ENCODE measurements at places on chromosomes 7 and 10. TPM values are rescaled to one million over a fixed set of nuclear protein-coding genes. Genes with fewer than 3 reads are reported as not detected.
A peak's percentile ranks its signal among the peaks of the same experiment; 100 is the strongest.

DNA sequence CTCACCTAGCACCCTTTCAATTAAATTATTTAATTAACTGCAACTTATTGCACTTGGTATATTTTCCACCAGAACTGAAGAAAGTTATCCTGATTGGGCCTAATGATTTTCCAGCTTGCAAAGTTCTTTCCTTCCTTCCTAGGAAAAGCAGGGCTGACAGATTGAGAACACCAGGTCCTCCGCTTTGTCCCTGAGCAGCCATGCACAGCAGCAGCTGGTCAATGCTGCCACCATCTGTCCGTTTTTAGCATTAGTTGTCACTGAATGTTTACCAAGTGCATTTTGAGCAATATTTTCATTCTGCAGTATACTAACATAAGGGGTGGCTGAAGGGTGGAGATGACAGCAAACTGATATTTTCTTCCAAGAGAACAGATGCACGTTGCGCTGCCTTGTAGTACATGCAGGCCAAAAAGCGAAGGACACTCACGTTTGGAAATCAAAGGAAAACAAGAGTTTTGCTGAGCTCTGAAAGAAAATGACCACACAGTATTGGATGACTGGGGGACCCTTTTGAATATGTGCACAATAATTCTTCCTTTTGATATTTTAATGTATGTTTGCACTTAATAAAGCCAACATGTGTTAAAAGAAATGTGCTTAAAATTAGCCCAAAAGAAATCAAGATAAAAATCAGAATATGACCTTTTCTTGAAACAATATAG lies 248.8 kb upstream of the PTN start:
- DNase-seq = no peak

GRCh38 chr10:14060320-14061070 lies 270.2 kb downstream of the FRMD4A start:
- no peak for DNase-seq

- no peak for DNase-seq
Observed at GRCh38 chr7:93828260-93828659, 62.3 kb downstream of the TFPI2 start.

- DNase-seq = peak; percentile 9
Observed at GRCh38 chr10:86687750-86688149, 19.4 kb downstream of the LDB3 start.

The AOC1 gene
- not detected for polyA plus RNA-seq

- no peak for DNase-seq
Observed at GRCh38 chr10:11638055-11638698, 26.7 kb upstream of the USP6NL start.

DNA sequence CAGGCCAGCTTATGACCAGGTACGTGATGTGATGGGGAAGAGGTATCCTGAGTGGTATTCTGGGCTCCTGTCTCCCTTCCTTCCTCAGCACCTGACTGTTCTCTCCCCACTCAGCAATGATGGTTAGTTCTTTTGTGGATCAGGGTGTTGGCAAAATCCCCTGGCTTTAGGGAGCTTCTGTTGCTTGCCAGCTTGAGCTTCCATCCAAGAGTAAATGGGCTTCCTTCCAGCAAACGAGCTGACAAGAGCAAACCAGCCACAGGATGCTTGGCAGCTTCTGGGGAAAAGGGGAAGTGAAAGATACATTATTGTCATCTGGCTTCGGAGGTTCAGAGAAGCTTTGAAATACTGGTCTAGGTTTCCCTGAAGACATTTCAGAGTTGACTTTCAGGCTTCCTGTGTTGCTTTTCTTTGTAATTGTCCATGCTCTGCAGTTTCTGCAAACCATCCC lies 5.2 kb downstream of the DUSP5 start:
- DNase-seq = peak; percentile 26

- no peak for DNase-seq
Observed at GRCh38 chr7:155289107-155289506, 8.6 kb upstream of the INSIG1 start.

The SPDYE1 gene
- not detected for polyA plus RNA-seq

DNA sequence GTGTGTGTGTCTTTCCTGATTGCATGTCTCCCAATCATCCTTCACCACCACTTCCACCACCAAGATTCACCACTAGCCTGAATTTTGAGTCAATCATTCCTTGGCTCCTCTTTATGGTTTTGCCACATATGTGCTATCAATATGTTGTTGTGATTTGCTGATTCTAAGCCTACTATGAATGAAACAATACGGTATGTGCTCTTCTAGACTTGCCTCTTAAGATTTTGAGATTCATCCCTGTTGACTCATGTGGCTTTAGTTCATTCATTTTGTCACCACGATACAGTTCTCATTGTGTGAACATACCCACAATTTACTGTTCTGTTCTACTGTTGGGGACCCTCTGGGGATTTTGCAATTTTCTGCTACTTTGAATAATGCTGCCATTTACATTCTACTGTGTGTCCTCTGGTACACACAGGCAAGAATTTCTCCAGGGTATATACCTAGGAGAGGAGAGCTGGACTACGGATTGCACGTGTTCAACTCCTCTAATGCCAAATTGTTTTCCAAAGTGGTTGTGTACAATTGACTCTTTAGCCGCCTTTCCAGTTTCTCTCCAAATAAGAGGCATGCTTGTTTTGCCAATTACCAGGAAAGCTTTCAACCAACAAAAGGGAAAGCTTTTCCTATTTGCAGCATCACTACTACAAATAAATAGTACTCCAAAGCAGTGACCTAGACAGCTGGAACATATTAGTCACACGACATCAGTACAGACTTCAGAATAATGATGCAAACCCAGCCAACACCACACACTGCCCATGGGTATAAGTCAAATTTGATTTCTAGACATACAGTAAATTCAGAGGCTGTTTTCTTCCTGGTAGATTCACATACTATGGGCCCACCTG lies 30.0 kb downstream of the SGMS1 start:
- no peak for DNase-seq

DNA sequence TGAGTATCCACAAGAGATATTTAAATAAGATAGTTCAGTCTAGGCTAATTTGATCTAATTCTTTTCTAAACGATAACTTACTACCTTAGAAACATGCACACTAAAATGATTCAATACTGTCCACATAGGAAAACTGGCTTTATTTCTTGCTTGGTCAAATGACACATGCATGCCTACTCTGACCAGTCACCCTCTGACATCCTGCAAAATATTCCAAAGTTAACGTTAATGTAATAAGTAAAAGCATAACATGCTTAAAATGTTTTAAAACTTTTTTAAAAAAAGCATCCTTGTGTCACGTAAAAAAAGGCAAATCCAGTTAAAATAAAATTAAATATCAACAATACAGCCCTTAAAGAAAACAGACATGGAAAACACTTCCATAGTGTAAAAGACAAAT lies 70.2 kb downstream of the UBE2H start:
- no peak for DNase-seq

The FGF8 gene
- polyA plus RNA-seq = not detected

DNA sequence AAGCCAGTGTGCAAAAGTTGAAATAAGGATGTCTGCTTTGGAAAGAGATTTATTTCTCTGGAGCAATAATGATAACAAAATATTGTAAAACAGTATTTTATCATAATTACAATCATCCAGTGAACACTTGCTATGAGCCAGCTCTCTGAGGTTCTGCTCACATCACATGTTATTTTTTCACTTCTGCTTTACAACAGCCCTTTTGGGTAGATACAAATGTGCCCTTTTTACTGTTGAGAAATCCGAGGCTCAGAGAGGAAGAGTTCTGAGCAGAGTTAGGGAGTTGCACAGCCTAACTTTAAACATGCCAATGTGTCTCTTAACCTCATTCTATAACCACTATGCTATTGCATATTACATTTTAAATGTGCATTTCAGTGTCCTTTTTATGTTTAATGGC lies 232.6 kb upstream of the CDC14C start:
- DNase-seq = no peak

DNA sequence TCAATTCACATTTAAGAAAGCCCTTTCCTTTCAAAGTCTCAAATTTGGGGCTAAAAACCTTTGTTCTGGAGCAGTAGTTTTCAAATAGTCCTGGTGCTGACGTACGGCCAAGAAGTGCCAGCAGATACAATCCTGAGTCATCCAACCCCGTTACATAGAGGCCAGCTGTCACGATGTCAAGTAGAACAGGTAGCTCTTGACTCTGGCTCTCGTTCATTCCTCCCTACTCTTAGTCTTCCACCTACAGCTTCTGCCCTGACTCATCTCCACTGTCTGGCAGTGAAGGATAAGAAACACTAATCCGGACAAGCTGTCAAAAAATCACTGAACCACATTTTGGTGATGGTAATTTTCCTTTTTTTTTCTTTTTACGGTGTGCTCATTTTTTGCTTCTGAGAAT lies 132.4 kb upstream of the PTN start:
- peak; percentile 68 for DNase-seq

DNA sequence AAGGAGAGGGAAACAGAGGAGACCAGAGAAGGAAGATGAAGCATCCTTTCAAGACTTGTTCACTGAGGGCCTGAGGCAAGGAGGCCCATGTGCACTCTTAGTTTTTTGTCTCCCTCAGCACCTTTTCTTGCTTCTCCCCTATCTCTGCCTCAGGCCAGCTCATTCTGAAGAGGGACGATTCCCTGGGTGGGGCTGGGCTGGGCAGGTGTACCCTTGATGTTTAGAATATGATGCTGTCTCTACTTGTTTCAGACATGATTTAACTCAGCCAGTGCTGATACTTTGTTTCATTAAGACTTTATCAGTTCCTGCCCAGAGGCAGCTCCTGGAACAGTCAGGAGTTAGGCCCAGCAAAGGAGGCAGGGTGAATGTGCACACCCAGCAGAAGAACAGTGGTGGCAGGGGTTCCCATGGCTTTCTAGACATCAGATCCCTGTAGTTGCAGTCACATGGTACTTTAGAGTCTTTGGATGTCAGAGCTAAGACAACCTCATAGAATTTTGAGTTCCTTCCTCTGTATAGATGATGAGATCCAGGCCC lies 3.4 kb downstream of the PRXL2A start:
- peak; percentile 83 for DNase-seq

DNA sequence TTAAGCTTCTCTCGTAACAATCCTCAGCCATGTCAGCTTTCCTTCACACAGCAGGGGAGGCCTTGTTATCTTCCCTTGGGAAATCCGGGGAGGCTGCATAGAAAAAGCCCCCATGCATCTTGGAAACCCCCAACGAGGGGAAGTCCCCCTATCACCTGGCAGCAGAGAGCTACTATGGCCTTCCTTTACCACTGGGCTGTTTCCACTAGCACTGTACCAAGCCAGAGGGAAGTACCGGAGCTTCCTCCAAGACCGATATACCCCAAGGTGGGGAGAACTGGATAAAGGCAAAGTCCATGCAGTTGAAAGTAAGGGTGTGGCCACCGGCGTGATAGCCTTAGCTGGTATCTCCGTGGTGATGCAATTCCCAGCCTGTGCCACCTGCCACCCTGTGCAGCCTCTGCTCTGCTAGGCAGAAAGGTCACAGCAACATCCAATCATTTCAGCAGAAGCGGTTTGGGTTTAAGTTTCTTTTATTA lies 4.4 kb upstream of the CLIP2 start:
- DNase-seq = no peak

The MSRB2 gene
- 36.1 TPM for polyA plus RNA-seq

- DNase-seq = peak; percentile 87
Observed at GRCh38 chr10:80471001-80471400, 16.9 kb downstream of the TSPAN14 start.

GRCh38 chr10:63522277-63522687 lies 1.1 kb downstream of the REEP3 start:
- no peak for DNase-seq

The AKR1C8 gene
- polyA plus RNA-seq = not detected

DNA sequence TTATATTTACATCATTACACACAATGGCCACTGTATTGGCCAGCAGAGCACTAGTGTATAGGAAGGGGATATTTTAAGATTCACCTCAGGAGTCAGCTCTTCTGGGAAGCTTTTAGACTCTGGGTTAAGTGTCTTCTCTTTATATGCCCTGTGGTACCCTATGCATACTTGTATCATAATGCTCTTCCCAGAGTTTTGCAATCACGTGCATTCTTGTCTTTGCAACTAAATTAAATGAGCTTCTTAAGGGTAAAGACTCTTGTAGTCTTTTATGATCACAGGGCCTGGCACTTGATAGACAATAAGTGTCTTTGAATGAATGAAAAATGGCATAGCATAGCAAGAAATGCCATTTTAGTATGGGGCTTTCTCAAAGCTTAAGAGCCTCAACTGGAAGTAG lies 35.4 kb upstream of the ARMS2 start:
- DNase-seq = no peak

GRCh38 chr10:118958984-118959925 lies 70.3 kb upstream of the NANOS1 start:
- DNase-seq = no peak

GRCh38 chr7:101084865-101085161 lies 468 bp upstream of the TRIM56 start:
- DNase-seq = no peak

GRCh38 chr7:45938626-45939302 lies 17.7 kb upstream of the IGFBP3 start:
- no peak for DNase-seq

DNA sequence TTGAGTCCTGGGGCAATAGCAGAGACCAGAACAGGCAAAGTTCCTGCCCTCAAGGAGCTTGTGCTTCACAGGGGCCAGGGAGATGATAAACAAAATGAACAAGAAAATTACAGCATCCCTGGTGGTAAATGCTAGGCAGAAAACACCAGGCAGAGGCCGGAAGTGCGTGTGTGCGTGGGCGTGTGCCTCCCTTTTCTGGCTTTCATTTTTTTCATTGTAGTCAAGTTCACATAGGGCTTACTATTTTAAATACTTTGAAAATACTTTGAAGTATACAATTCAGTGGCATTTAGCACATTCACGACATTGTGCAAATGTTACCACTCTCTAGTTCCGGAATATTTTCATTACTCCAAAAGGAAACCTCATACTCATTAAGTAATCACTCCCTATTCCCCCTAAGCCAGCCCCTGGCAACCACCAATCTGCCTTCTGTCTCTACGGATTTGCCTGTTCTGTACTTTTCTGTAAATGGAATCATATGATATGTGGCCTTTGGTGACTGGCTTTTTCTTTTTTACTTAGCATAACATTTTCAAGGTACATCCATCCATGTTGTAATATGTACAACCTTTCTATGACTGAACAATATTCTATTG lies 88.1 kb upstream of the PDCD4 start:
- no peak for DNase-seq

DNA sequence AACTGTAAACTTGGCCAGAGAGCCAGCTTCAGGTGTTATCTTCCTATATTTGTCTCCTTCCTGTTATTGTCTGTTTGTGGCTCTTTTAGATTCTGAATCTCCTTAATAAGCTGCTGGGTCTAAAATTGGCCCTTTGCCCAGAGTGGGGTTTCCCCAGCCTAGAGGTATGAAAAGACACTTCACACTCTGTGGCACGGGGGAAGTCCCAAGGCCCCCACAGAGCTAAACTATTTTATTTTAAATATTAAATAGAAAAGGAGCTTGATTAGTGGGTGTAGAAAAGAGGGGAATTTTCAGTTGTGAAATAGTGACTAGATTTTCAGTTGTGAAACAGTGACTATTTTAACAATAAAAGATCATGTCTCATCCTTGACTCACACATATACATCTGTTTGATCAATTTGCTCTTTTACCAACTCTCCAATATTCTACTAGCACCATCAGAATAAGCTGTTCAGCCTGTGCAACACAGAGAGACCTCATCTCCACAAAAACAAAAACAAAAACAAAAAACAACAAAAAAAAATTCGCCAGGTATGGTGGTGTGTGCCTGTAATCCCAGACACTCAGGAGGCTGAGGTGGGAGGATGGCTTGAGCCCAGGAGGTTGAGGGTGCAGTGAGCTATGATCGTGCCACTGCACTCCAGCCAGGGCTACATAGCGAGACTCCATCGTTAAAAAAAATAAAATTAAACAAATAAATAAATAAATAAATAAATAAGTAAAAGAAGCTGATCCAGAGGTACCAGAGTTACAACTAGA lies 24.9 kb upstream of the ADO start:
- peak; percentile 33 for DNase-seq
